ENCODE measurements at places on chromosomes 7 and 10.

- no peak for DNase-seq
Measured at GRCh38 chr10:78997635-78998618, 70.8 kb upstream of the ZMIZ1 start.

- DNase-seq: no peak
Measured at GRCh38 chr10:7185367-7185690, 225.5 kb downstream of the SFMBT2 start.

GRCh38 chr7:127689194-127689772 is 37.3 kb downstream of the SND1 start:
- no peak for DNase-seq

- DNase-seq: peak; percentile 50
Measured at GRCh38 chr10:31319602-31320549, 860 bp downstream of the ZEB1 start.

All from stimulated activated naive CD4-positive, alpha-beta T cell treated with Interleukin-2 at 50 U/mL for 16 hours (primary cell).